Activated CD4-positive, alpha-beta T cell treated with anti-CD3 and anti-CD28 coated beads, Interleukin-2, amount 10 ng/mL, durations not matched to agents 7 days and 5 days (primary cell): ENCODE measurements at places on chromosomes 7 and 10.

DNA sequence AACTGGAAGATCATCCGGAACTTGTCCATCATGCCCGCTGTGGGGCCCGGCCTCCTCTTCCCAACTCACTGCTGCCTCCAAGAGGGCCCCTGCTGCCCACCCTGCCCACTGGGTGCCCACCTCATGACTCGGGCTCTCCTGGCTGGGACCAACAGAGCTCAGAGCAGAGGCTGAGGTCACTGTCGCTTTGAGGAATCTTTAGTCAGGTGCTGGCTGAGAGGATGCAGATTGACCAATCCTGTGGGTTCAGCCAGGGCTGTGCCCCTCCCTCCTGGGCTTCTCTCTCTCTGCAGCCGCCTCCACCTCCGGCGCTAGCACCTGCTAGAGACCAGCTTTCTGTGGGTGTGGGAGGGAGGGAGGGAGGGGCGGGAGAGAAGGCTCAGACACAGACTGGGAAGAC lies at the start of gene CALHM1:
Gene CALHM1 (minus strand): TSS at position 181 of the 400 bp plus-strand sequence. CDS start 149 bp downstream, at position 32.
- DNase-seq = peak; percentile 35

GRCh38 chr10:22992621-22993020 lies 64.8 kb downstream of the ARMC3 start:
- no peak for DNase-seq

DNA sequence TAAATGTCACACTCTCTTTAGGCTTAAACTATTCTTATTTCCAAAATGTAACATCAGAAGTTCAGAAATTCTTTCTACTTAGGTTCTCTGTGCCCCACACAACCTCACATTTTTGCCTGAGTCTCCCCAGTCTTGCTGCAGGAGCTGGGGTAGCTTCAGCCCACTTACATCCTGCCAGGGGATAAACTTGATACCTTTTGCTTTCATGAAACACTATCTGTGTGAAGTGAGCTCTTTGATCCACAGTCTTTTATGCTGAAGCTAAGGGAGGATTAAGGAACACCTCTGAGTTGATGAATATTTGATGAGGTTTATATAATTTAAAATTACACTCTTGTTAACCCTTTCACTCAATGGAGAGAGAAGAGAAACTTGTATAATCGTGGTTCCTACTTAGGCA lies 341.0 kb downstream of the AUTS2 start:
- DNase-seq = no peak

DNA sequence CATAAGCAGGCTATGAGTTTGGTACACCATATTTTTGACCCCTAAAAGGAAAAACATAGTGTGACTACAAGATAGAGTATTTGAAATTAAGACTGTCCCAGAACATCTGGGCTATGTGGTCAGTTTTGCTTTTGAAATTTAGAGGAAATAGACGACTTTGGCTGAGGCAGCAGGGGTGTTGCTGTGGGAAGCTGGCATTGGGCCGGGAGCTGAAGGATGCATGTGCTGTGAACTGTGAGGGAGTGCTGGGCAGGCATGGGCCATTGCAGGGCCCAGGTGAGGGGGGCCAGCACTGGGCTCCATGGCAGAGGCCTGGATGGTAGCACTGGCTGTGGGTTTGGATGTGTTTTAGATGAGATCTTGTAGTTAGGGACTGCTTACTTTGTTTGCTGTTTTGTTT lies 168.3 kb downstream of the BMPER start:
- no peak for DNase-seq
